ENCODE measurements at places on chromosomes 11 and 22.

- no peak for DNase-seq
These were observed 3.6 kb upstream of the ACR start for GRCh38 chr22:50734343-50734771.

- no peak for DNase-seq
These were observed 931.6 kb downstream of the BRD1 start for GRCh38 chr22:48895831-48896765.

GRCh38 chr22:48943567-48944432 lies 883.9 kb downstream of the BRD1 start:
- DNase-seq = peak; percentile 25

GRCh38 chr11:62556108-62556874 lies 9.7 kb upstream of the AHNAK start:
- DNase-seq = peak; percentile 60

DNA sequence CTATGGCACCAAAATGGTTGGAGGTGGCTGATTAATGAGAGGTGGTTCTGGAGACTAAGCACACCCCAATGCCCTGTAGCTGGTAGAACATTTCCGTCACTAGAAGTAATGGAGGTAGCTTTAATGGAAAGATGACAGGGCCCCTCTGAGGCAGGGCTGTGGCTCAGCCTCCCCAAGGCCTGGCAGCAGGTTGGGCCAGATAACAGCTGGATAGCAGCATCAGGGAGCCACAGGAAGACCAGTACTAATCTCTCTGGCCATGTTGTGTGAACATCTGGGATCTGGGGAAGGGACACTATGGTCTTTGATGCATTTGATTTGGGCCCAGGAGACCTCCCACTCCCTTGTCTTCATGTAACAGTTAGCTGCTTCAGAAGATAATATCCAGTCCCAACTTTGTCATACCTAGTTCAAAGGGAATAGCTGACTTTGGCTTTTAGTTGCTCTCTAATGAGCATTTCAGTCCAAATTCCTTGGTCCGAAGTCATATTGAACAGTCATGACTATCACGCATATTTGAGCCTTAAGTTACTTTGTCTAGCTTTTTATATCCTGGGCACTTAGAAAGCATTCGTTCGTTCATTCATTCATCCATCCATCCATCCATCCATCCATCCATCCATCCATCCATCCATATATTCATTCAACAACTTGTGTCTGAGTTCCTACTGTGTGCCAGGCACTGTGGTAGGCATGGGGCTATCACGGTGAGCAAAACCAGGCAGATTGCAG lies 53.0 kb upstream of the LMO2 start:
- no peak for DNase-seq

DNA sequence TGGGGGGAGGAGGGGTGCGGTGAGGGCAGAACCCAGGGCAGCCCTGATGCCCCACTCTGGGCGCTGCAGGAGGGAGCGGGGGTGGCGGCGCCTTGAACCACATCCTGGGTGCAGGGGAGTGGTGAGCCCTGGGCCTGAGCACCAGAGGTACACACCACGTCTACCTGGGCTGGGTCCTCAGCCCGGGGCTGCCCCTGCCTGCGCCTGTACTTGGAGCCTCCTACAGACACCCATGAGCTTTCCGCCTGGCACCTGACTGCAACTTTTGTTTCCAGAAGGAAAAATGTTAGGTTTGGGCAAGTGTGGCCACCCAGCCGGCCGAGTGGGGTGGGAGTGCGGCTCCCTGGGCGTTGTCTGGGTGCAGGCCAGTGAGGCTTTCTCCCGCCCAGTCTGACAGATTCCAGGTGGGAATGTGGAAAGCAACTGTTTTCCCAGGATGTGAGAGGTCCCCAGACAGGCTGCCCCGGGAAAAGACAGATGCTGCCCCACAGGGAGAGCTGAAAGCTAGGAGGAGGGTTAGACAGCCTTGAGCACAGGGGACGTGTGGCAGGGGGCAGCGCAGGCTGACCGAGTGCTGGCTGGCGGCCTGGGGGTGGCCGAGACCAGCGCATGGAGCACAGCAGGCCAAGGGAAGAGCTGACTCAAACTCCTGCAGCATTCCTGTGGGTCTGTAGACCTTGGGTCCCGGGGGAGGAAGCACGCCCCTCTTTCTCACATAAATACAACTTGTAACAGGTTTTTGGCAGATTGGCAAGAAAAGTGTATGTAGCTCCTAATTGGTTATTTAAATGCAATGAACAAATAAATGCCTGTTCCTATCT lies 44.1 kb downstream of the GNB1L start:
- DNase-seq = no peak

DNA sequence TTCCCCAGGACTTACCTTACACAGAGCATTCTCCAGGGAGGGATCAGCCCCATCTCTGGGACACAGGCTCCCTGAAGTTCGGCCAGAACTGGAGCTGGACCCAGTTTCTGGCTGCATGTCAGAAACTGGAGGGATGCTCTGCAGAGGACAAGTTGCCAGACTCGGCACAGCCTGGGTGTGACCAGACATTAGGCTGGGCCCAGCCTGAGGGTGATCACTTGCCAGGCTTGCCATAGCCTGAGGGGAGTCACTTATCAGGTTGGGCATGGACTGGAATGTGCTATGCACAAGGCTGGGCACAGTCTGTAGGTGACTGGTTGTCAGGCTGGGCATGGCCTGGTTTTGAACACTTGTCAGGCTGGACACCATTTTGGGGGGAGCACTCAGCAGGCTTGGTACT lies 30.7 kb upstream of the STK33 start:
- DNase-seq = no peak

- DNase-seq = no peak
These were observed at the start of gene PCSK7 for GRCh38 chr11:117231842-117232091. Gene PCSK7, minus strand, starts transcription at chr11:117232073. Its CDS starts 2,229 bp downstream, at chr11:117229844.

- no peak for DNase-seq
These were observed 382.6 kb downstream of the OPCML start for GRCh38 chr11:133149698-133150097.

GRCh38 chr11:44943696-44944095 lies 7.0 kb downstream of the TP53I11 start:
- peak; percentile 94 for DNase-seq

- no peak for DNase-seq
These were observed 152.3 kb downstream of the FEZ1 start for GRCh38 chr11:125343718-125344131.

- no peak for DNase-seq
These were observed 6.9 kb upstream of the ACR start for GRCh38 chr22:50730941-50731661.

DNA sequence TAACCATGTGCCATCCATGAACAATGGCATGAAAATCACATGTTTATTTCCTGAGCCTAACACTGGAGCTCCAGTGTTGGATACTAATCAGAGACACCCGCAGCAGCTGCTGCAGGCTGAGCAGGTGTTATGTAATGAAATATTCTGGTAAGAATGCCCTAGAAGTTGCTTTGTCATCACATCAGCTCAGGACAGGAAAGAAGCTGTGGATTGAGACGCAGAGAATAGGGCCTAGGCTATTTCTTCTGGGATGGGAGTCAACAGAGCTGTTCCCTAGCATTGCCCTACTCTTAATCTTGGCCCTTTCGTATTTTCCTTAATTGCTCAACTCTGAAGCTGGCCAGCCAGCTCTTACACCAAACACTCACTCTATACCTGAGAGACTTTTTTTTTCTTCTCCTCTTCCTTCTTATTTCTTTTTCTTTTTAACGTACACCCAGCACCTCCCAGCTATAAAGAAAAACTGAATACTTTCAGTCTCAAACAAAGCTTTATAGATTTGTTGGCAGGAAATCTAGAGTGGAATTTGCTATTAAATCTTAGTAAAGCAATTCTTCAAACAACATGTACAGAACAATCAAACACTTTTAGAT lies 31.9 kb downstream of the RASSF10 start:
- peak; percentile 22 for DNase-seq

GRCh38 chr22:42622061-42622710 lies 7.5 kb upstream of the POLDIP3 start:
- DNase-seq = no peak

DNA sequence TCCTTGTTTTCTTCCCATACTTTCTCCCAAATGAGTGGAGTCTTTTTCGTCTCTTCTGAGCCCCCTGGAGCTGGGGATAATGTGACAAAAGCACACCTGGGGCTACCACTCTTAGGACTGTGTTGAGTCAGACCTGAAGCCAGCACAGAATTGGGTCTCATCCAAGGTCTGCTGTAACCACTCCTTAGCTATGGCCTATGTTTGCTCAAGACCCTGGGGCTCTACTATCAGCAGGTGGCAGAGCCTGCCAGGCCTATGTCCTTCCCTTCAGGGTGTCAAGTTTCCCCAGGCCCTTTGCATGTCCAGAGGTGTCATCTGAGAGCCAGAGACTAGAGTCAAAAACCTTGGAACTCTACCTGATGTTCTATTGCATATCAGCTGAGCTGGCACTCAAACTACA lies 335.7 kb downstream of the DDX10 start:
- DNase-seq = peak; percentile 71

DNA sequence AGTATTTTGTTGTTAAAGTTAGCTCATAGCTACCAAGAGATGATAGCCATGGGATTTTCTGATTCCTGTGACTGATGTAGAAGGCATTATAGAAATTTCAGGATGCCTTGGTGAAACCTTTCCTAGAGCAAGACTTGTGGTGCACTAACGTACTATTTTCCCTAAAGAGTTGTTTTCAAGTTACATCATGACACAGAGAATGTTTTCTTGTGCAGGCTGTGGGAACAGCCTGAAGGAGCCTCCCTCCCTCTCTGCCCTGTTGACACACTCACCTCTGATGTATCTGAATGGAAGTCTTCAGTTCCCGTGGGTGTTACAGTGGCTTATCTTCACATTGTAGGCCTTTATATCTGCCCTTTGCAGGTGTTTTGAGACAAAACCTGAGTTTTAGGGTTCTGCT lies 121.6 kb downstream of the LDLRAD3 start:
- no peak for DNase-seq

- no peak for DNase-seq
These were observed 44.4 kb downstream of the DCDC1 start for GRCh38 chr11:31325160-31325559.

GRCh38 chr11:13317293-13318080 lies 39.9 kb downstream of the BMAL1 start:
- DNase-seq = no peak
